ENCODE measurements at places on chromosomes 4 and X.

- no peak for DNase-seq
Measured at GRCh38 chrX:133185938-133186337, 32.2 kb downstream of the TFDP3 start.

DNA sequence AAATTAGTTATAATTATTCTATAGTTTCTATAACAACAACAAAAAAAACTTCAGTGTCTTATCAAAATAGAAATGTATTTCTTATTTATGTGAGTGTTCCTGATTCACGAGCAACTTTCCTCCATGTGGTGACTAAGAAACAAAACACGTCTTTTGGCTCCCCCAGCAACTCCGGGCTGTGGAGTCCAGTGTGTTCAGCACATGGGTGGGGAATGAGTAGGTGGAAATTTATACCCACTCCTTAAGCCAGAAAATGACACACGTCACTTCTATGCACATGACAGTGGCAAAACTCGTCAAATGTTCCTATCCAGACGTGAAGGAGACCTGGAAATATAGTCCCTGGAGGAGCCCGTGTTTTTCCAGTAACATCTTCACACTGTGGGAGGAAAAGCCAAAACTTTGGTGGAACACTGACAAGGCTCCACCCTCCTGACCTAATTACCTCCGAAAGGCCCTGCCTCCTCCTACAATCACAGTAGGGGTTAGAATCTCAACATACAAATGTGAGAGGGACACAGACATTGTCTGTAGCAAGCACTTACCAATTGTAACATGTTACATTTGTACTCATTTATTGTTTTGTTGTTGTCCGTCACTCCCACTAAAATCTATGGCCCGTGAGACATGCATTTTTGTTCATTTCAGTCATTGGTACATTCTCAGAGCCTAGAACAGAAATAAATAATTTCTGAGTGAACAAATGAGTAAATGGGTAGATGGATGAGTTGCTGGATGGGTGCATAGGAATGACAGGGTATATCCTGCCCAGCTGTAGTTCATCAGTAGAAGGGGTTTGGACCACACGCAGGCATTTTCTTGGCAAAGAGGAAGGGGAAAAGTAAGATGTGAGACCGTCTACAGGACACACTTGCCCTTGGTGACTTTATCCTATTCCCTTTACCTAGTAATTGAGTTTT is 605.8 kb upstream of the TENM3 start:
- no peak for DNase-seq

DNA sequence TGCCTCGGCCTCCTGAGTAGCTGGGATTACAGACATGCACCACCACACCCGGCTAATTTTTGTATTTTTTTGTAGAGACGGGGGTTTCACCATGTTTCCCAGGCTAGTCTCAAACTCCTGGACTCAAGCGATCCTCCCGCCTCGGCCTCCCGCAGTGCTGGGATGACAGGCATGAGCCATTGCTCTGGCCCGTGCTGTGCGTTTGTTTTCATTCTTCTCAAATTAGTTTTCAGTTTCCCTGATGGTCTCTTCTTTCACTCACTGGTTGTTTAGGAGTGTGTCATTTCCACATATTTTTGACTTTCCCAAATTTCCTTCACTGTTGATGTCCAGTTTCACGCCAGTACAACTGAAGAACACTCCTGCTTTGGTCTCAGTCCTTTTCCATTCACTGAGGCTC is 31.8 kb downstream of the SH3TC1 start:
- DNase-seq = no peak

- DNase-seq = no peak
Measured at GRCh38 chr4:8726344-8726851, 133.8 kb downstream of the CPZ start.

GRCh38 chrX:133250184-133251100 is 32.3 kb upstream of the TFDP3 start:
- no peak for DNase-seq

- DNase-seq = no peak
Measured at GRCh38 chr4:127521463-127521862, 111.3 kb upstream of the INTU start.

DNA sequence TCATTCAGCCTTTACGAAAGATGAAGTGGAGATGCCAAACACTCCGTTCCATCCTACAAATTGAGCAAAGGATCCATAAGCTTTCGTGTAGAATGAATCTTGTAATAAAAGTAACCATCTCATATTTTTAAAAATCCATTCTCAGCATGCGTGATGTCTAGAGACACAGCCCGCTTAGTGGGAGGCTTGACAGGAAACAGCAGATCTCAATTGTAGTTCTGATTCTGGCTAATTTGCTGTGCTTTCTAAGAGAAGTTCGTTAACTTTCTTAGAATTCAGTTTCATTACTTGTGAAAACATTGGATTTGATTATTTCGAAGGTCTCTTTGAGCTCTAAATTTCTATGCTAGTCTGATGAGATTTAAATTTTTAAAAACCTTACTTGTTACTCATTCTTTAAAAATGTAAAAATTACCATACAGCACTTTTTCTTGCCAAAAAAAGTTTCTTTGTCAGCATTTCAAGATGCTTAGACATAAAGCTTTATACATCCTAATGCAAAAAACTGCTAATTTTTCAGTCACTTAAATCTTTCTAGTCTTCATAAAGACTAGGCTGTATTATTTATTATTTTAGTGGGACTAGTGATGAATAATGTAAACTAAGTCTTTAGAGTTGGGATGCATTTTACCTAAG is 66.9 kb upstream of the NEIL3 start:
- no peak for DNase-seq

GRCh38 chr4:26207631-26208030 is 113.2 kb upstream of the RBPJ start:
- DNase-seq = no peak

DNA sequence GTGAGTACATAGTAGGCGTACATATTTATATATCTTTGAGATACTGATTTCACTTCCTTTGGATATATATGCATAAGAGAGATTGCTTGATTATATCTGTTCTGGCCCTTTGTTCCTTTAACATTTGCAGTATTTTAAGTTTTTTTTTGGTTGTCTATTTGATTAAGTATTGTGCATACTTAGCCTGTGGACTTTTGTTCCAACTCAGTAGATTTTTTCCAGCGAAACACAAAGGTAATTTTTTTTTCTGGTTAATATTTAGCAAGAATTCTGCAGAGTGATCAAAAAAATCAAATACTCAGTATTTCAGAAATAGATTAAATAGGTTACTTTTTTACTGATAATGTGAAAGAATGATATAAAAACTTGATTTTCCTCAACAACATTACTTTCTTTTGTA is at the start of gene AFM:
Gene AFM, plus strand, starts transcription at position 388 of the 400 bp plus-strand sequence. CDS start 31 bp downstream, outside the sequence.
- DNase-seq = no peak

GRCh38 chr4:107519053-107519452 is 201.0 kb downstream of the PAPSS1 start:
- DNase-seq = no peak

DNA sequence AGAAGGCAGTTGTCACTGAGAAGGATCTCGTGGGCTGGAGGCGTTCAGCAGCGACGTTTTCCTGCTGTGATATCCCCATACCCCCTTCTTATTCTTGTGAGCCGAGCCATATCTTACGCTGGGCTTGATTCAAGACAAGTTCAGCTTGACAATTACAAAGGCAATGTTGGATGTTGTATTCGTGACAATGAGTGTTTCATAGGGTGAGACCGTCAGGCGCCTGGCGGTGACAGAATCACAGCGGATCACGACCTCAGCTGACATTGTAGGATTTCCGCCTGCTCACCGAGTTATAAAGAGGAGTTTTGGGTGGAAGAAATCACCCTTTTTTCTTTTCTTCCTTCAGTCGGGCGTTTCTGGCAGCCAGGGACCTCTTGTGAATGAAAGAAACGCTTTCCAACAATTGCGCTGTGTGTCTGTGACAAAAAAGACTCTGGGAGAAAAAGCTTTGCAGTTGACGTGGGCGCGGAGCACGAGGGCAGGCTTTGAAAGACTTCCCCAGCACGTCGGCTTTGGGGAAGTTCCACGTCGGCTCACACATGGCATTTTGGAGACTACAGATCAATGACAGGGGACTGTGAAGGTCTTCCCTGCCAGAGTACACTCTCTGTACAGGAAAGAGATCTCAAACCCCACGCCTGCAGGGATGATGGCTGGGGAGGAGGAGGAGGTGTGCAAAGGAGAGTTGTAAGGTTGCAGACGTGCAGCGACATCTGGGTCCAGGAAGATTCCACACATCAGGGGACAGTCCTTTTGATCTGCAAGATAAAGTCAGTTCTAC is 135.4 kb downstream of the CRLF2 start:
- DNase-seq = no peak

- no peak for DNase-seq
Measured at GRCh38 chr4:84495794-84496261, 3.3 kb downstream of the NKX6-1 start.

- DNase-seq = no peak
Measured at GRCh38 chr4:153440475-153440874, 25.7 kb upstream of the TMEM131L start.

- DNase-seq = no peak
Measured at GRCh38 chrX:129825746-129826505, 17.8 kb downstream of the ZDHHC9 start.

GRCh38 chr4:184740980-184741391 is 7.1 kb upstream of the CENPU start:
- DNase-seq = no peak

DNA sequence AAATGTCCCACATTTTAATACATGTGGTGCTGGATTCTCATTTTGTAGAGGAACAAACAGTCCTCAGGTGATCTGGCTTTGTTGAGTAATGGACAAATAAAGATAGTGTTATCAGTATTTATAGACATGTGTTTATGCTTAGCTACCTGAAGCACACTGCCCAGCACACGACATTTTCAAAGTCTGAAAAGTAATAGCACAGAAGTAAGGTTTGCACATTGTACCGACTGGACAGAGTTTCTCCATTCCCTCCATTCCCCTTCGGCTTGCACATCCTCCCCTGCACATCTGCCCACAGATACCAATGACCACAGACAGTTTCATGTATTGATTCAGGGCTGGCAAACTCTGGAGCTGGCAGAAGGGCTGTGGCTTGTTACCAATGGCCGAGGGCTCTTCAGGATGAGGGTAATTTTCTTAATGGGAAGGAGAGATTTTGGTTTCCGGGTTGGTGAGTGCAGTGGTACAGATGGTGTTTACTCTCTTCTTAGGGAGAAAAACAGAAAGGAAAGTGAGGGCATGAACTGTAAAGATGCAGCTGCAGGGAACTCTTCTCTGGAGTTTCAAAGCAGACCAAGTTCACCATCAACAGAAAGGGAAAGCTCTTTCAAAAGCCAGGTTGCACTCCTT is 2.3 kb downstream of the GRPR start:
- no peak for DNase-seq

- DNase-seq = no peak
Measured at GRCh38 chr4:78005086-78005485, 52.0 kb upstream of the FRAS1 start.

GRCh38 chr4:25182937-25183336 is 22.7 kb upstream of the SEPSECS start:
- DNase-seq = no peak

GRCh38 chr4:128861856-128862518 is 52.5 kb downstream of the JADE1 start:
- no peak for DNase-seq

- no peak for DNase-seq
Measured at GRCh38 chrX:2492531-2493218, 8.1 kb downstream of the DHRSX start.

- no peak for DNase-seq
Measured at GRCh38 chr4:87559090-87559837, 30.1 kb upstream of the SPARCL1 start.

DNA sequence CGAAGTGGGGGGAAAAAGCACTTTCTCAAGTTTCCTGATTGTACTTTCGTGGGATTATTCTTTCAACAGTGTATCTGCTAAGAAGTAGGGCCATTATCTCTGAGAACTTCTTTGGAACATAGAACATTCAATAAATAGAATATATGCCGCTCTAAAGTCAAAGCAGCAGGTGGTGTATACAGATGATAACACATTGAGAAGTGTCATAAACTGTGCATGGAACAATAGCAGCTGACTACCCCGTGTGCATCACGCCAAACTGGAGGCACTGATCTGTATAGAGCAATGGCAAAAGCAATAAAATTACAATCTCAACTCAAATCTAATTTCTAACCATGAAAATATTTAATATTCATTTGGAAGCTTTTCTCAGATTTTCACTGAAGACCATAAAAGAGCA is 175.3 kb downstream of the DCTD start:
- DNase-seq = no peak

- DNase-seq = no peak
Measured at GRCh38 chrX:119941336-119941735, 2.2 kb downstream of the NKAP start.

GRCh38 chr4:164304861-164305260 is 449.1 kb upstream of the SMIM31 start:
- DNase-seq = no peak

DNA sequence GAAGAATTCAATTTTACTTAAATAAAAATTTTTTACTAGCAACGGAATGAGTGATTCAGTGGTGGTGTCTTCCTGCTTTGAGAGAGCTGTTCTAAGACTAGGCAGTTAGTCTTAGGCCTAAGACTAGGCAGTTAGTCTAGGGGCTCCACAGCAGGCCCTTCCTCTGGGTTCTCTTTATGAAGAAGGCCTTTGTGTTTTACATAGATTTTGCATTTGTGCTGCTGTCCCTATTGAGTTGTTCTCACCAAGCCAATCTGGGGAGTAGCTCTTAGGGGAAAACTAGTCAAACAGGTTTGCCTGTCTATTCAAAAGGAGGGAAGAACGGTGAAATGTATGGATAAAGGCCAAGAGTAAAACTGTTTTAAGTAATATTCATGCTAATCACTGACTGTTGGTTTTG is 7.6 kb downstream of the UGT8 start:
- no peak for DNase-seq

DNA sequence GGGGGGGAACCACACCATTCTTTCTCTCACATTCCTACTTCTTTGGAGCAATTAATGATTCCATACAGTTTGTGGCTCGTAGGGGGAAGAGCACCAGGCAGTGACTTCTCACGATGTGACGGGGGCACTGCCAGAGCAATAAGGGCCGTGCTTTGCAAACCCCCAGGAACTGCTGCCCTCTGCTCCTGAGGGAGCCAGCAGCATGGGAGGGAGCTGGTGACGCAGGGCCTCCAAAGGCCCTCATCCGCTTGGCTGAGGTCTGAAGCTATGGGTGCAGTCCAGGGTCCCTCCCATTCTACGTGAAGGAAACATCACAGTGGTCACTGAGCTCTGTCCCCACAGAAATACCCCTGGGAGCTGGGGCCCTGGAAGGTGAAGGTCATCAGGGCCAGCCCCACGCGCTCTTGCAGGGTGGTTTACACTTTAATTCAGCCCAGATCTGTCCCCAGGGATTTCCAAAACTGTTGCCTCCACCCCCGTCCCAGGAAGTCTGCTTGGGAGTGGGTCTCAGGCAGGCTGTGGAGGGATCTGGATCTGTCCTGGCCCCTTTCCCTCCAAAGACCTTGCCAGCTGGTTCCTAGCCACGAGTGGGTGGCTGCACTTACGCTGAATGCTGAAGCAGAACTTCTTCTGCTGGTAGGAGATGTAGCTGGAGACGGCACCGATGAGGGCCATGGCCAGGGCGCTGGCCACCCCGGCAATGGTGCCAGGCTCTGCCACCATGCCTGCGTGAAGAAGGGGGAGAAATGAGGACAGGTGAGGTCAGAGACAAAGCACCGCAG is 82.6 kb downstream of the MTMR1 start:
- DNase-seq = no peak
